Stimulated activated CD8-positive, alpha-beta memory T cell treated with anti-CD3 and anti-CD28 coated beads, Interleukin-7, amount 100 ng/mL, for 48 hours (primary cell): ENCODE measurements at places on chromosomes 1 and 21.

GRCh38 chr1:115450501-115451040, 112.5 kb upstream of the NGF start:
- DNase-seq: no peak

GRCh38 chr1:6427441-6428390, 3.1 kb downstream of the ESPN start:
- DNase-seq: no peak

DNA sequence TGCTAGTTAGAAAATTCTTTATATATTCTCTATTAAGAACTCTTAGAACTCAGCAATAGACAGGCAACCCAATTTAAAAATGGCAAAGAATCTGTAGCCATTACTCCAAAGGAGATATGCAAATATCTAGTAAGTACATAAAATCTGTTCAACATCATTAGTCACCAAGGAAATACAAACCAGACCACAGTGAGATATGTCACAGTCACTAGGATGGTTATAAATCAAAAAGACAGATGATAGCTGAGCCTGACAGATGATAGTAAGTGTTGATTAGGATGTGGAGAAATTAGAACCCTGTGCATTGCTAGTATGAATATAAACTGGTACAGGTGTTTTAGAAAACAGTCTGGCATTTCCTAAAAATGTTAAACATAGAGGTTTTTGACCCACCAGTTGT, 26.6 kb downstream of the SRSF11 start:
- no peak for DNase-seq

- no peak for DNase-seq
Observed at GRCh38 chr1:186194107-186194756, 180.8 kb downstream of the TPR start.

- DNase-seq: peak; percentile 9
Observed at GRCh38 chr1:113905435-113905861, 322 bp downstream of the DCLRE1B start.

- DNase-seq: no peak
Observed at GRCh38 chr1:88134983-88135921, 548.8 kb upstream of the PKN2 start.

DNA sequence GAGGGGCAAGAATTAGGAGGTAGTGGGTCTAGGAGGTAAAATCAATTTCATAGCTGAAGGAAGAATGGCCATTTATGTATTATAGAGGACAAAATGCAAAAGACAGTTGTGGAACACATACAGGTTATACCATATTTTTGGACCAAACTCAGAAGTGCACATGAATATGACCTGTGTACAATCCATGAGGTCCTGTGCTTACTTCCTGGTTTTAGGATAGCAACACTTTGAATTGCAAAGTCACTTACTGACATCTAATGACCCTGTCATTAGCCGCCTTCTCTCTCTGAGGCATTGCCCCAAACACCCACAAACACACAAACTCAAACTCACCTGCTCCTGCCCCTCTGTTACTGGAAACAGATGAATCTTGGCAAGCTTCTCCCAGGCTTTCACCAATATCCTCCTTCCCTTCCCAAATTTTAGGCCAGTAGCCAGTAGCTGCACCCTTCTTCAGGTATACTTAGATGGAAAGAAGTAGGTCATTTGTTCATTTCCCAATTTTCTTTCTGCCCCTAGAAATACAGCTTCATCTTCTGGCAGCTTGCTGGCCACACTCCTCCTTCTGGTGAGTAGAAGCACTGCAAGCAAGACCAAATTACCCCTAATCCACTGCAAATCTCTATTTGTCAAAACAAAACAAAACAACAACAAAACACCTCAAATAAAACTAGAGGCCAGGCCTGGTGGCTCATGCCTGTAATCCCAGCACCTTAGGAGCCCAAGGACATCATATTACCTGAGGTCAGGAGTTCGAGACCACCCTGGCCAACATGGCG, 13.7 kb upstream of the RPL5 start:
- DNase-seq: no peak

DNA sequence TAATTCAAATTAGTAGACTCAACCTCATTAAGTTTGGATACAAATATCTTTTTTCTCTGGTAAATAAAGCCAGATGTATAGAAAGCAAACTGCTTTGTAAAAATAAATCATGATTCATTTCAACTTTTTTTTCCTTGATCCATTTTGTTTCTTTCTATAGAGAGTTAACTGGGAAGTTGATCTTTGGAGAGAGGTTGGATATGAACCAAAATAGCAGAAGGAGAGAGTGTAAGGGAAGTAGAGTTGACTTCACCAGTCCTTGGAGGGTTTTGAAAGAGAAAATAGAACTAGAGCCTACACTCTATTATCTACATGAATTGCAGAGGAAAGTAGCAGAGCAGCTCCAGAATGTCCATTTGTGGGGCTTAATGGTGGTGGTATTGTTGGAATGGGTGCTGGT, 243.8 kb downstream of the ADGRL2 start:
- no peak for DNase-seq

DNA sequence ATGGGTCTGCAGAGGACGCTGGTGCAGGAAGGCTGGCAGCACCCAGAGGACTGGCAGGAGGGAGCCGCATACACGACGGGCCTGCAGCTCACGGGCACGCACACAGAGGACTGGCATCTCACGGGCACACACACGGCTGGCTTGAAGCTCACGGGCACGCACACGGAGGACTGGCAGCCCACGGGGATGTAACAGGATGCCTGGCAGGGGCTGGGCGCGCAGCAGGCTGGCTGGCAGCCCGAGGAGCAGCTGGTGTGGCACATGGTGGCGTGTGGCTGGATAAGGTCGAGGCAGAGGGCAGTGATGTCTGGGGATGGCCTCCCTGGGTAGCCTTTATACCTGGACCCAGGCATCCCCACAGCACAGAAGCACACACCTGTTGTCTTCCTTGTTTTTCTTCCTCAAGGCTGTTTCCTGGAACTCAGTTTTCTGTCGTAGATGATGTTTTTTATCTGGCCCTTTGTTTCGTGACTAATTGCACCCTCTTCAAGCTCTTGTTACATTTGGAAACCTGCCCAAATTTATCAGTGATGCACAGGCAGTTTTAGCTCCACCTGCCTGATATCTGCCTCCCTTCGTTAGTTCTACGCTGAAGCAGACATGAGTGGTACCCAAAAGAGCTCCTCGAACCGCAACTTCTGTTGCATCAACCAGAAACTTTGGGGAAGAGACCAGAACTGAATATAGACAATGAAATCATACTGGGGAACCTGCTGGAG, at the start of gene KRTAP12-1:
KRTAP12-1 (minus strand) TSS at position 303 of the 719 bp plus-strand sequence; CDS start at position 263, 40 bp downstream.
- DNase-seq: no peak

- no peak for DNase-seq
Observed at GRCh38 chr1:223674119-223674890, 8.8 kb upstream of the CAPN8 start.

DNA sequence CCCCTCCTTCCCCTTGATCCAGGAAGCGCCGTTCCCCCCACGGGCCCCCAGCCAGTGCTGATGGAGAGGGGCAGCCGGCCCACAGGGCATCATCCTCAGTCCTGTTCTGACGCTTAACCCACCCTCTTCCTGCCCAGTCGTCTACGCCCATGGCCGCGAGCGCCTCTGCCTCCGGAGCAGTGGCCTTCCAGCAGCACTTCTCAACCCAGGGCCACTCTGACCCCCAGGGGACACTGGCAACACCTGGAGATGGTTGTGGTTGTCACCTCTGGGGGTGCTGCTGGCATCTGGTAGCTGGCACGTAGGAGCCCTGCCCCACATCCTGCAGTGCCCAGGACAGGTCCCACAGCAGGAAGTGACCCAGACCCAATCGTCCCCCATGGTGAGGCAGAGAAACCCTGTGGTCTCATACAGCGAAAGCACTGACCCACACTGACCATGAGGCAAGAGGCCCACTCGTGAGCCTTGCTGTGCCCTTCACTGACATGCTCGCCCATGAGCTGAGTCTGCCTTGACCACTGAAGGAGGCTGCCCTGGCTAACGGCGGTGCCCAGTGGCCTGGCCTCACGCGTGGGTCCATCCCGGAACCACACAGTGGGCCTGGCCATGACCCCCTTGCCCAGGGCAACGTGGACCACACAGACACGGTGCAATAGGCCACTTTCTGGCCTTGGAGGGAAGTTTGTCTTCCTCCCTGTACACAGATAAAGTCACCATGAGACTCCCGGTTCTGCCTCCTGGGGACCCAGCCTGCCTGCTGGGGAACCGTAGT, 96.8 kb upstream of the ARHGEF16 start:
- DNase-seq: no peak

DNA sequence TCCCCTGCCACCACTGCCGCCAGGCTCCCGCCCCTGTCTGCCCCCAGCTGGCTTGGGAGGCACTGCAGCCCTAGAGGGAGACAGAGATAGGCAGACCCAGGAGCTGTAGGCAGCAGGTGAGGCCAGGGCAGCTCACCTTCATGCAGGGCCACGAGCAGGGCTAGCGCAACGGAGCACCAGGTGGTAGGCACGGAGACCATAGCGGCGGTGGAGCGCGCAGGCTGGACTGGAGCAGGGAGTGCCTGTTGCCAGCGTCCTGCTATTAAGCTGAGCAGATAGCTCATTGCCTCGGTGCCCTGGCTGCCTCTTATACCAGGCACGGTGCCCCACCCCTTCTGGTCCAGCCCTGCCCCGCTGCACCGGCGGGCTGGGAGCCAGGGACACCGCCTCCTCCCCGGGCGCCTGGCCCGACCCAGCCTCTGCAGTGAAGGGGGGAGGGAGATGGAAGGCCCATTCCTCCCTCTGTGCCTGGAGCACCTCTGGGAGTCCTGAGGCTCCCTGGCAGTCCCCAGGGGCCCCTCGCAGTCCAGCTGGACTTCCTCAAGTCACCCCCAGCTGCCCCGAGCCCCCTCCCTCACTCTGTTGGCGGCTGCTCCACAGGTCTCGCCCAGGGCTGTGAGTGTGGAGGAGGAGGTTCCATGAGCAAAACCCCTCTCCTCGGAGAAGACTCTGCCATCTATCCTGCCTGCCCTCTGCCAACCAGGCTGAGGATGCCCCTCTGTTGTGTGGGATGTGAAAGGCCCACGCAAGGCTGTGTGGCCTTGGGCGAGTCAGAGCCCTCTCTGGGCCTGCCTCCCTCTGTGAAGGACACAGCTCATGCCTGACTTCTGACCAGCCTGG, at the start of gene EDN2:
EDN2 (minus strand) TSS at position 282 of the 840 bp plus-strand sequence; CDS start at position 200, 82 bp downstream.
- no peak for DNase-seq

DNA sequence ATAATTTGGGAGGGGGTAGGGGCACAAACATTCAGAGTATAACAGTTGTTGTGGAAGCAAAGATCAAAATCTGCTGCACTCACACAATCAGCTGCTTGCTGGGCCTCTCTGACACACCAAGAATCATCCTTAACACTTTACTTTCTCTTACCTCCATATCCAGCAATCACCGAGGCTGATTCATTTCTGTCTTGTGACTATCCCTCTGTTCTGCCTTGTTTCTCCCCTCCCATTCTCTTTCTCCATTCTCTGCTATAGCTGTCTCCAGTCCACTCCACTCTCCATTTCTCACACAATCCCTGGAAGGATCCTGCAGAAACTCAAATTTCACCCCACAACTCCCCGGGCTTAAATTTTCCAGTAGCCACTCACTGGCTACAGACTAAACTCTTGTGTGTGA, 91.8 kb upstream of the NGF start:
- DNase-seq: no peak

GRCh38 chr21:38777531-38777930, 28.2 kb upstream of the ETS2 start:
- no peak for DNase-seq

DNA sequence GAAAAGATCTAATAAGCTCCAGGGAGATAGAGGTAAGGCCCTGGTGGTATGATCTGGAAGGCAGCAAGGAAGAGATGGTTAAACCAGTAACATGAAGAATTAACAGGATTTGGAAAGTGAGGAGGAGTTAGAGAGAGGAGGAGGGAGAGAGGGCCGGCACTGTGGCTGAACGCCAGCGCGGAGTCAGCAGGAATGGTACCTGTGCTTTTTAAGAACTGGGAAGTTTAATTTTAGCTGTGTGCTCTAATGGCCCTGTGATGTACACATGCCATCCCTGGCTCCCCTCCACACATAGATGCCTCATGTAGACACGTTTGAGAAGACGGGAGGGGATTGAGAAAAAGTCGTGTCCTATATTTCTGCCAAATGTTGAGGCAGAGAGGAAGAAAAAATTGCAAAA, 13.8 kb upstream of the AVPR1B start:
- DNase-seq: no peak

- DNase-seq: no peak
Observed at GRCh38 chr1:95002540-95003432, 70.0 kb downstream of the ALG14 start.

DNA sequence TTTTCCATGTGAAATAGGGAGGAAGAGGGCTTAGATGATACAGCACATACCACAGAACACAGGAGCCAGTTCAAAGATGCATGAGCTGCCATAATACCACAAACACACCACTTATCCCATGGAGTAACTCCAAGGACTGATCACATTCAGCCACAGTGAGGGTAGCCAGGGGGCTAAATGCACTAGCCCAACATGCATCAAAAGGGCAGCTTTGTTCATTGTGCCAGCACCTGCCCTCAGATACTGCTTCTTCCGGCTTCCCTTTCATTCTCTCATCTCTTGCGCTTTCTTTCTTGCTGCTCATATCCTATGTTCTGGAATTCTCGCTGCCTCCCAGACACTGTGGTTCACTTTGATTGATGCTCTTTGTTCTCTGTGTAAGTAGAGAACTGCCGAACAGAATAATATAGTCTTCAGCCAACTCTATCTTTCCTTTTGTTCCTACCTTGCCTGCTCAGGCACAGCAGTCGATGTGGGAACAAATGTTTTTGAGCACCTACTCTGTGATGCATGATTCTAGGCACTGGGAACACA, 50.0 kb upstream of the SYT6 start:
- DNase-seq: no peak

- no peak for DNase-seq
Observed at GRCh38 chr1:81410351-81410750, 390.4 kb upstream of the ADGRL2 start.

DNA sequence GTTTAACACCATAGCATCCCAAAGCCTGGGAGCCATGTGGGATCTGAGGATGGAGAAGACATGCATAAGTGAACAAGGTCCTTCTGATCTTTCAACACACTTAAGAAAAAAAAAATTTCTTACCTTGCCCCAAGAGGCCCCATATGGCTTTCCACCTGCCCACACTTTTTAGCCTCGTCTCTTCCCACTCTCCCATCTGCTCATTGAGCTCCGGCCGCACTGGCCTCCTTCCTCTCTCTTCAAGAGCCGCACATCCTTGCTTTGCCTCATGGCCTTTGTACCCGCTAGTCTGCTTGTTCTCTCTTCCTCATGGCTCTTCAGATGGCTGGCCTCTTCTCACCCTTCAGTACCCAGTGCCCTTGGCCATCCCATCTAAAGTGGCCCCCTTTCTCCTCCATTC, 70.2 kb upstream of the PDE4B start:
- DNase-seq: no peak

GRCh38 chr21:21788591-21788990, 790.4 kb downstream of the NCAM2 start:
- DNase-seq: no peak

- DNase-seq: no peak
Observed at GRCh38 chr1:97384294-97384968, 536.4 kb downstream of the DPYD start.

GRCh38 chr1:51916587-51917405, 38.3 kb upstream of the NRDC start:
- DNase-seq: no peak

- no peak for DNase-seq
Observed at GRCh38 chr1:232937741-232938375, 12.6 kb upstream of the NTPCR start.
